NCI-H1092 (cell line): ENCODE measurements at places on chromosomes 2 and 18.

GRCh38 chr2:224436634-224437033 is 34.7 kb upstream of the FAM124B start:
- DNase-seq = no peak

- no peak for DNase-seq
Observed at GRCh38 chr2:69509011-69509749, 71.9 kb upstream of the NFU1 start.

DNA sequence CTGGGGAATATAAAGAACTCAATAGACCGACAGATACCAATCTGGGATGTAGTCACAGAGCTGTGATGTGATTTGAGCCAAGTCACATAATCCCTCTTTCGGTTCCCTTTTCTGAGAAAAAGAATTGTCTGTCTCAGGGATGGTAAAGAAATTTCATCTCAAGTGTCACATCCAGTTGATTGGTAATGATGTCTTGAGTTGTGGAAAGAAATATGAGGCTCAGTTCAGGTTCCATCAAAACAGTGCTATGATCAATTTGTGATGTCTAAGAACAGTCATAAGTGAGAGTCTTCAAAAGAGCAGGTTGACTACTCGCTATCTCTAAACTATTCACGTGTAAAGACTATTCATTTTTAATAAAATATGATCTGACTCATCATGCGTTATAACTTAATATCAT is 223.3 kb downstream of the METTL4 start:
- no peak for DNase-seq

DNA sequence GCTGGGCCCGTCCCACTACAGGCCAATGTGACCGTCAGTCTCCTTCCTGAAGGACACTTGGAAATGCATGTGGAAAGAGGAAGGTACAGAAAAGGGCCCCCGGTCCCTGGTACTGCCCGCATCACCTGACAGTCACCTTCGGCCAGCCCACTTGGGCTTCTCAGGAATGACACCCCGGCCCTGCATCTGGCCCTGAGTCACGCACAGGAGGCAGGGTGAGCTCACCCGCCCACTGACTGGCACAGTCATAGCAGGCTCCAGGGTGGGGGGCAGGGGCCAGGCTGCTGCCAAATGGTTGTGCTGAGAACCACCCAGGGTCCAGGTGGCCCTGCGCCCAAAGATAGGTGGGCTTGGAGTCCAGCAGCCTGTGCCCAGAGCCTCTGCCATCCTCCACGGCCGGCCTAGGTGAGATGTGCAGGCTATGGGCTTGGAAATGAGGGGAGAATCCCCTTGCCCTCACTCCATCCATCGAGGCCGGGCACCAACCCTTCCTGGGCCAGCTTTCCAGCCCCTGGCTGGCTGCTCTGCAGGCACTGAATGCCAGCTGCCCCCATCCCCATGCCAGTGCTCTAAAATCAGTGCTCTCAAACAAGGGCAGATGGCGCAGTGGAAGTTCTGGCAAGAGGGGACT is 14.1 kb downstream of the EMX1 start:
- DNase-seq = no peak

- DNase-seq = no peak
Observed at GRCh38 chr2:96913398-96914202, 43.7 kb upstream of the SEMA4C start.

DNA sequence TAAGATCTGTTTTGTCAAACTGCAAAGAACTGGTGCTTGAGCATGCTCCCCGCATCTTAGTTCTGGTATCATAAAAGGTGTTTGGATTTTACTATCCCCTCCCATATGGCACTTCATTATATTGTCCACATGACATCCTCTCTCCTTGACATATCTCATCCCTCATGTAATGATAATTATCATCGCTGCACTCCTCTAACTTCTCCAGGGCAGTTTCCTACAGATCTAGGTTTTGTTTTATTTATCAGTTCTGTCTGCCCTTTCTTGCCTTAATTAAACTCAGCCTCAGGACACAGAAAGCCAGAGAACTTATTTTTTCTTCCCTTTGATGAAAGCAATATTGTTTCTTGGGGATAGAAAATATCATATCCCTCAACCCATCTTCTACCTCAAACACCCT is 129.6 kb upstream of the DDX18 start:
- DNase-seq = no peak

DNA sequence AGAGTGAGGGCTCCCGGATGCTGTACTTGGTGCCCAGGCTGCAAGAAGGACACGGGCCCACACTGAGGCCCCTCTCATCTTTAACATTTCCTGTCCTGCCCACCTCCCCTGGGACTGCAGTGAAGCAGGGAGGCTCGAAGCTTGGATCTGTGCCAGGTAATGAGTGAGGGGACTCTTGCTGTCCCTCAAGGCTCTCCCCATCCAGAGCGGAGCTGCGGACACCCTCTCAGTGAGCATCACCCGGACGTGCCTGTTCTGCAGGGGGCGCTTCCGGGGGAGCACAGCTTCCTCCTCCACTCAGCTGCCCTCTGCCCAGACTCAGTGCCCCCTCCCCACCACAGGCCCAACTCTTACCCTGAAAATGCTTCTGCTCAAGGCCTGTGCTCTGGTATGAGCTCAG is 150.0 kb upstream of the MYCN start:
- DNase-seq = no peak

DNA sequence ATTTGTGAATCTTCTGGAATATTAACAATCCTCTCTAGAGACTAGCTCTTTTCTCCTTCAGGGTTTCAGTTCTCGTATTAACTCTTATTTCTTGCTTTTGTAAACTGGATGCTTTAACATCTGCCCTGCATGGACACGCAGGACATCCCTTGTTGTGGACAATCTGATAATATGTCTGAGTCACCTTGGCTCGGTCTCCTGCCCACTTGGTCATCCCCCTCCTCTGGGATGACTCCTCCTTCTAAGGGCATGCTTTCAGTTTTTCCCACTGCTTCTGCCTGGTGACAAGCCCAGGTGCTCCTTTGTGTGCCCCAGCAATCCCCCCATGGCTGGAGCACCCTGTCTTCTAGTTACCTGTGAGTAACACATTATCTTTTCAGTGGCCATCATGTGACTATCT is 460.5 kb downstream of the DSC3 start:
- no peak for DNase-seq

GRCh38 chr2:16293398-16293797 is 353.0 kb downstream of the MYCN start:
- DNase-seq = no peak

DNA sequence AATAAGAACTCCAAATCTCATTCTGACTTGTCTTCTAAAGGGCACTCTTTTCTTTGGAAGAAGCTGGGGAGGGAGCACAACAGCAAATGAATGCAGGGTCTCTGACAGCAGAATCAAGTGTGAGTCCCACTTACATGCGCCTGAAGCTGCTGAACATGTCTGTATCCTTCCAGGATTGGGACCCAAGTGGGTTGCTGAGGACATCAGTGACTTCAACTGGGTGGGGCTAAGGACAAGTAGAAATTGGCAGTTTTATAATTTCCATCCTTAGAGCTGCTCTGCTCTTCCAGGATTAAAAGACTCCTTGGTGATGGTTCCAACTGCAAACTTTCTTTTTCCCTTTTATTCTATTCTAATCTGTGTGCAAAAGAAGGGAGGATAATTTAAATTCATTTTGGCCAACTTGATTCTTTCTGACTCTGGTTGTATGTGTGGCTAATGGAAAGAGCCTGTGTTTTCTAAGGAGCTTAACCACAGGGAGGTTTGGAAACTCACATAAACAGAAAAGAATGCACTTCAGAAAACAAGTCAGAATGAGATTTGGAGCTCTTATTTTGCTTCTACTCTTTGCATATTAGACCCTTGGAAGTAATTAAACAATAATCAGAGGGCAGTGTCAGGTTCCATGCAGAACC is 20.6 kb downstream of the ANTXR1 start:
- DNase-seq = no peak

- no peak for DNase-seq
Observed at GRCh38 chr2:17877811-17878280, 621 bp upstream of the KCNS3 start.

- no peak for DNase-seq
Observed at GRCh38 chr2:150100336-150100735, 387.1 kb downstream of the RND3 start.

DNA sequence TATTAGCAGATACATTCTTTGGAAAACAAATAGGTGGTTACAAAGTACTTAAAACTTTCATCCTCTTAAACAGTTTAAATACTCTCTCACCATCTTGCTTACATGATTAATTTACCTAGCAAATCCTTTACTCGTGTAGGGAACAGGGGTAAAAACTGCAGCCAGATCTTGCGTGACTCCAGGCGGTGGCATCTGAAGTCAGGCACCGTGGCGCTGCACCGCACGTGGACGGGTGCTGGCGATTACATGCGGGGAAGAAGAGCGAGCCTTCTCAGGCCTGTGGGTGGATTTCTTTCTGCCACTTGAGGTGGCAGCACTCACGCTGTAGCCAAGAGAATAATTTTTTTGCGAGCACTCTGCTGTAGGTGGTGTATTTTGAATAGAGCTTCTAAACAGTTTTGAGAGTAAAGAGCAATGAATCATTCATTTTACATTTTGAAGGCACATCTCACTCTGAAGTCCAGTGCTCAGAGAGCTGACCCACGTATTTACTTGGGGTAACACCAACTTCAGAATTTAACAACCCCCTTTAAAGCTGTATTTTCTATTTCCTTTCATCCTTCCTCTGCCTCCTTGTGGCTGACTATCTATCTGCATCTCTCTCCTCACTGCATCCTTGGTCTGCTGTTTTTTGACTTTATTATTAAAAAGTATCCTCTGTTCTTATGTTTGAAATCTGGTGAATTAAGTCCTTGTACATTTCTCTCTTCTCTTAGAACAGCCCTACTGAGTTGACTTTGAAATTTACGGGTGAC is 68.9 kb downstream of the EPAS1 start:
- no peak for DNase-seq

- no peak for DNase-seq
Observed at GRCh38 chr2:150718280-150718679, 230.8 kb upstream of the RND3 start.

GRCh38 chr2:8517850-8518498 is 163.9 kb upstream of the ID2 start:
- no peak for DNase-seq

- no peak for DNase-seq
Observed at GRCh38 chr18:12371590-12371989, 5.4 kb downstream of the AFG3L2 start.

GRCh38 chr2:237130562-237131421 is 45.1 kb downstream of the COPS8 start:
- no peak for DNase-seq

- no peak for DNase-seq
Observed at GRCh38 chr2:108403494-108403893, 25.7 kb downstream of the SULT1C4 start.

- DNase-seq = no peak
Observed at GRCh38 chr2:26189751-26190150, 16.9 kb downstream of the GAREM2 start.

DNA sequence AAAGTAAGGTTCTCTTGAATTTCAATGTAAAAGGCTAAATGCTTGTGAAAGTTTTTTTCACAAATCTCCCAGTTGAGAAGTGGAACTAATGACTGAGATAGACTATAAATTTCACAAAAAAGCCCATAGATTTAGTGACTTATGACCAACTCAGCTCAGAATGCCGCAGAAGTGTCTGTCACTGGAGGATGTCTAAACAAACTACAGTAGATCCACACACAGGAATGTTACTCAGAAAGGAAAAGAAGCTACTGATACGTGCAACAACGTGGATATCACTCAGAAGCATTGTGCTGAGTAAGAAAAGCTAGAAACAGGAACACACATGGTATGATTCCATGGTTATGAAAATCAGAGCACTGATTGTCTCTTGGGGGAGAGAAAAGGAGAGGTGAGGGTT is 151.9 kb downstream of the DOCK10 start:
- no peak for DNase-seq

- no peak for DNase-seq
Observed at GRCh38 chr2:191202881-191203397, 42.3 kb upstream of the MYO1B start.

- DNase-seq = no peak
Observed at GRCh38 chr2:118133916-118134315, 45.6 kb downstream of the INSIG2 start.

DNA sequence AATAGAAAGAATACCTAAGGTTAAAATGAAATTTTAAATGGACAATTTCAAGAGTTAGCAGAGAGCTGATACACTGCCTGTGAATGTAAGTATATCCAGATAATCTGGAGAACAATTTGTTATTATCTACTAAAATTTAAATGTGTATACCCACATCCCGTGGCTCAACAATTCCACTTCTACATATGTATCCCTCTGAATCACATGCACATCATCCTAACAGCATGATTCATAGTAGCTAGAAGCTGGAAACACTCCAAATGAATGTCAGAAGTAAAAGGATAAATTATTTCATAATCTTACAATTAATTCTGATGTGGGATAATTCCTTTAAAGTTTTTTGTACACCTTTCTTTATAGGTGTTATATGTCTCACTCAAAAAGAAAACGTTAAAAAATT is 87.9 kb downstream of the CNTNAP5 start:
- DNase-seq = no peak

GRCh38 chr2:44420725-44421124 is 59.0 kb downstream of the CAMKMT start:
- DNase-seq = no peak

GRCh38 chr2:224111576-224111975 is 72.5 kb upstream of the SERPINE2 start:
- no peak for DNase-seq

DNA sequence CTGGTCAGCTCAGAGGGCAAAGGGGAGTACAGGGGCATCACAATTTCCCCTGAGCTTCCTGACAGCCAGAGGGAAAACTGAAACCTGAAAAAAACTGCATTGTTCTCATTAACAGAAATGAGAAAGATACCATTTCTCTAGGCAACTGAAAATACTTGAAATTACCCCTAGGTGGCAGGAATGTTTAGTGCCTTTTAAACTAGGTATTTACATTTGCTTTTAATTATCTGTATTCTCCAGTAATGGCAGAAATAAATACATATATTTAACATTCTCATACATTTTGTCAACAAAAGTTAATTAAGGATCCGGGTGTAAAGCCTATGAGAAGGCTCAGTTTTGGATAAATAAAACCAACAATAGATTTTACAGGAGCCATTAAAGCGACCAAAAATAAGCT is 34.5 kb downstream of the RPL31 start:
- no peak for DNase-seq

GRCh38 chr2:241755166-241755565 is 20.7 kb downstream of the D2HGDH start:
- no peak for DNase-seq

- no peak for DNase-seq
Observed at GRCh38 chr2:200482194-200482593, 27.7 kb downstream of the KCTD18 start.

DNA sequence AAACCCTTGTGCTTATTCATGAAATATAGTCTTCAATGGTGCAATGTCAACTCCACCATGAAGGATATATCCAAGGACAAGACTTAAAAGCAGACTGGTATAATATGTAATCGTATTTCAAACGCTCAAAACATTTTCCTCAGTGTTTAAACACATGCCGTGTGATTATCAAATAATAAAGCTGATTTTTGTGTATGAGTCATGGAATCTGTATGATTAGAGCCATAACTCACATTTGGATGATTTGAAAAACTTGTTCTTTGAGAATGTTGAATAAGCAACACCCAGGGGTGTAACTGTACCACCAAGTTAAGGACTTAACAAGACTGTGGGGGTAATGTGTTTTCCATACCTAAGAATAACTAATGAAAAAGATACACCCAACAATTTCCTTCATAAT is 215.3 kb downstream of the STK39 start:
- no peak for DNase-seq
